ENCODE measurements at places on chromosomes 7 and 10. TPM values are rescaled to one million over a fixed set of nuclear protein-coding genes. Genes with fewer than 3 reads are reported as not detected.

Gene MRPS33
- total RNA-seq: 21.8 TPM

Gene PPP1R17
- not detected for total RNA-seq

Gene PLA2G12B
- not detected for total RNA-seq

Gene HMX2
- total RNA-seq: not detected

Gene PTPN12
- 176 TPM for total RNA-seq

DNA sequence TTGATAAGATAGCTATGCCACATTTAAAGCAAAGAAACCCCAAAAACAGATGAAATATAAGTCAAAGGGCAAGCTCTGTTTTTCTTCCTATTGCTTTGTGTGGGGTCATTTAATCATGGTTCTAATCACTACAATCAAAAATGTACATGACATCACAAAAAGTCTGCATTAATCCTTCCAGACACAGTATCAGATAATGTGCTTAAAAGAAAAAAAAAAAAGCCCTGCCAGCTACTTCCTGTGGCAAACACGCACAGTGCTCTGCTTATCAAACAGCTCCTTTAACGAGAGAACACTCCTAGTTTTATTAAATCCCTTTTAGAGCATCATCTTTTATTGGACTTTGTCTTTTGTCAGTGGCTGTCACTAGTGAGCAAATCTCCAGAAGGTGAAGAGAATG, 1005.8 kb downstream of the GATA3 start:
- no peak overlapping the region for H3K27ac ChIP-seq
- DNase-seq: no peak
- H3K4me3 ChIP-seq: no peak overlapping the region
- no peaks in the 10 kb centered on the region for H3K27me3 ChIP-seq

DNA sequence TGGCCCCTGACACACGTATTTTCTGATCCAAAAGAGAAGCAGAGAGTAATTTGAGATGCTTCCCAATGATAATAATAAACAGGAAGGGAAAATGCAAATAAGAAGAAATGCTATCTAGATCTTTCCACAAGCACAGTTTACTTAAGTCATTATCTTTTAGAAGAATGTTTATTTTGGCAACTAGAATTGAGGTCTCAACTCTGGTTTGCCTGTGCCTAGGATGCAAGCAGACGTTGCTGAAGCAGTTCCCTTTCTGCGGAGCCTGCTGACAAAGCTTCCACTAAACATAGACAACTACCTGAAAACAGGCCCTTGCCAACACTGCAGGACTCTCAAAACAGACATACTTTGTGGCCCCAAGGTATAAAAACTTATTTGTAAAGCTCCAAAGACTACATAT, 315.8 kb upstream of the POM121L12 start:
- no peak overlapping the region for H3K4me3 ChIP-seq
- H3K27me3 ChIP-seq: no peaks in the 10 kb centered on the region
- H3K27ac ChIP-seq: no peak overlapping the region
- no peaks in the 10 kb centered on the region for H3K36me3 ChIP-seq
- DNase-seq: no peak
- H3K4me1 ChIP-seq: no peaks in the 10 kb centered on the region

GRCh38 chr10:49274886-49275285, 24.1 kb upstream of the C10orf71 start:
- no peaks in the 10 kb centered on the region for H3K27me3 ChIP-seq
- H3K4me3 ChIP-seq: no peak overlapping the region
- no peaks in the 10 kb centered on the region for H3K4me1 ChIP-seq
- no peak overlapping the region for H3K27ac ChIP-seq
- no peak for DNase-seq

- H3K27me3 ChIP-seq: no peaks in the 10 kb centered on the region
- H3K36me3 ChIP-seq: peaks cover 9% of the 10 kb centered on the region
- H3K4me1 ChIP-seq: no peaks in the 10 kb centered on the region
- H3K27ac ChIP-seq: no peak overlapping the region
- no peak for DNase-seq
Observed at GRCh38 chr10:72540193-72540807, 85.6 kb downstream of the MICU1 start.

GRCh38 chr7:123579416-123579815, 21.8 kb upstream of the NDUFA5 start:
- no peak overlapping the region for H3K4me3 ChIP-seq
- H3K27me3 ChIP-seq: no peaks in the 10 kb centered on the region
- DNase-seq: no peak
- no peaks in the 10 kb centered on the region for H3K4me1 ChIP-seq
- no peaks in the 10 kb centered on the region for H3K36me3 ChIP-seq
- H3K27ac ChIP-seq: no peak overlapping the region

- no peak overlapping the region for H3K4me3 ChIP-seq
- no peaks in the 10 kb centered on the region for H3K27me3 ChIP-seq
- H3K27ac ChIP-seq: no peak overlapping the region
Observed at GRCh38 chr7:26224359-26224758, 22.8 kb downstream of the CBX3 start.

DNA sequence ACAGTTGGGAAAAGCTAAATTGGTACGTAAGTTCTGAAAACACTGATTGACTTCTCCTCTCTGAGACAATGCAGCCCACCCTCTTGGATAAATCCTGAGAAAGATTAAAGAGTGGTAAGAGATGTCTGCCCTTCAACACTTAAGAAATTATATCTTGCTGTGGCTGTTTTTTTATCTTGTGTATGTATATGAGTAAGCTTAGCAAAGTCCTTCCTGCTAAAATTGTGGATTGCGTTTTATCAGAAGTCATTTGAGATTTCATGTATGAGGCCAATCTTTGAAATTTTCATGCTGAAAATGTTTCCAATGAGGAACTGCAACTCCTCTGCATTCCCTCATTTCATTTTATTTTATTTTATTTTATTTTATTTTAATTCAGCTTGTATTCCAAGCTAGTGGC, 106.2 kb upstream of the INHBA start:
- H3K27ac ChIP-seq: no peak overlapping the region
- no peak for DNase-seq
- H3K4me3 ChIP-seq: no peak overlapping the region
- no peaks in the 10 kb centered on the region for H3K27me3 ChIP-seq
- H3K36me3 ChIP-seq: no peaks in the 10 kb centered on the region

GRCh38 chr7:73907554-73908122, 46.7 kb downstream of the TMEM270 start:
- H3K4me1 ChIP-seq: no peaks in the 10 kb centered on the region
- H3K4me3 ChIP-seq: no peak overlapping the region
- no peaks in the 10 kb centered on the region for H3K27me3 ChIP-seq
- DNase-seq: no peak
- no peaks in the 10 kb centered on the region for H3K36me3 ChIP-seq

GRCh38 chr7:41955451-41955850, 252.6 kb upstream of the INHBA start:
- H3K4me3 ChIP-seq: no peak overlapping the region
- peaks cover 7% of the 10 kb centered on the region for H3K4me1 ChIP-seq
- H3K27ac ChIP-seq: peak overlapping the region; percentile 59
- no peak for DNase-seq
- no peaks in the 10 kb centered on the region for H3K36me3 ChIP-seq
- no peaks in the 10 kb centered on the region for H3K27me3 ChIP-seq

DNA sequence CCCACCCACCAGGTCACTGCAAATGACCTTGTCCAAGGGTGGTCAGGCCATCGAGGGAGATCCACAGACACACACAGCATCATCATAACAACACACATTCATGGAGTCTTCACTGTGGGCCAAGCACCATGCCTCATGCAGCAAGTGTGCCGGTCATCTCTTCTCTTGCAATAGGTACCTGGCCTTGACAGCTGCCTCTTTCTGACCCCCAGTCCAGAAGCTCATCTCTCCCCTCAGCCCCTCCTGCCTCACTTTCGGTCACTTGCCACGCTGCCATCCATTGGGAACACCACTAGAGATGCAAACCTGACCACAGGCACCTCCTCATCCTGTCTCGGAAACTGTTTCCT, 75.9 kb downstream of the OAT start:
- H3K4me3 ChIP-seq: no peak overlapping the region
- no peaks in the 10 kb centered on the region for H3K4me1 ChIP-seq
- no peak for DNase-seq
- H3K36me3 ChIP-seq: no peaks in the 10 kb centered on the region

GRCh38 chr10:113459626-113460280, 93.1 kb upstream of the HABP2 start:
- H3K27ac ChIP-seq: no peak overlapping the region
- H3K36me3 ChIP-seq: no peaks in the 10 kb centered on the region
- no peak for DNase-seq
- H3K27me3 ChIP-seq: no peaks in the 10 kb centered on the region
- no peak overlapping the region for H3K4me3 ChIP-seq
- H3K4me1 ChIP-seq: no peaks in the 10 kb centered on the region

DNA sequence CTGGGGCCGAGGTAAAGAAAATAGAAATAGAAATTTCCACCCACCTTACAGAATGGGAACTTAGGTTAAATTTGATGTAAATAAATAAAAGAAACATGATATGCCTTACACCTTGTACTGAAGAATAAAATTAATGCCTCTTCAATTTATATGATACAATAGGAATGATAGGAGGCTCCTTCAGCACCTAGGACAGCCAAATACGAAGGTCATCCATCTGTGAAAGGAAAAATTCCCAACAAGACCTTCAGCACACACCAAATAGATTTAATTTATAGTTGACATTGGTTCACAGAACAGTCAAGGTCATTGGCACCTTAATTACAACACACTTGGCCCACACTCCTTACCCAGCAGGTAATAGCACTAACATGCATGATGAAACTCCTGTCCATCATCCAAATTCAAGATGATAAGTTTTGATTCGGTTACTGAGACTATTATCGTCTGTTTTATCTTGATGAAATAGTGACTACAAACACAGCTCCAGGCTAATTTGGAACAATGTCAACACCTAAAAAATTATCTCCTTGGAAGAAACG, 250.9 kb downstream of the SNX13 start:
- no peak overlapping the region for H3K27ac ChIP-seq
- H3K36me3 ChIP-seq: no peaks in the 10 kb centered on the region
- H3K4me1 ChIP-seq: no peaks in the 10 kb centered on the region
- no peak for DNase-seq

GRCh38 chr10:119932631-119933030, 40.1 kb downstream of the SEC23IP start:
- H3K4me1 ChIP-seq: no peaks in the 10 kb centered on the region
- H3K36me3 ChIP-seq: peaks cover 5% of the 10 kb centered on the region
- H3K4me3 ChIP-seq: no peak overlapping the region
- no peak overlapping the region for H3K27ac ChIP-seq
- DNase-seq: no peak

GRCh38 chr10:44102726-44103255, 282.1 kb downstream of the CXCL12 start:
- H3K27ac ChIP-seq: no peak overlapping the region
- no peak for DNase-seq

GRCh38 chr7:68272507-68272906, 1275.9 kb downstream of the TYW1 start:
- H3K27me3 ChIP-seq: no peaks in the 10 kb centered on the region
- no peaks in the 10 kb centered on the region for H3K4me1 ChIP-seq
- DNase-seq: no peak
- no peak overlapping the region for H3K27ac ChIP-seq
- H3K36me3 ChIP-seq: no peaks in the 10 kb centered on the region
- no peak overlapping the region for H3K4me3 ChIP-seq
